Effector CD8-positive, alpha-beta T cell (primary cell): ENCODE measurements at places on chromosomes 4 and X.

GRCh38 chr4:175916626-175917351 lies 104.7 kb upstream of the GPM6A start:
- no peak for DNase-seq

DNA sequence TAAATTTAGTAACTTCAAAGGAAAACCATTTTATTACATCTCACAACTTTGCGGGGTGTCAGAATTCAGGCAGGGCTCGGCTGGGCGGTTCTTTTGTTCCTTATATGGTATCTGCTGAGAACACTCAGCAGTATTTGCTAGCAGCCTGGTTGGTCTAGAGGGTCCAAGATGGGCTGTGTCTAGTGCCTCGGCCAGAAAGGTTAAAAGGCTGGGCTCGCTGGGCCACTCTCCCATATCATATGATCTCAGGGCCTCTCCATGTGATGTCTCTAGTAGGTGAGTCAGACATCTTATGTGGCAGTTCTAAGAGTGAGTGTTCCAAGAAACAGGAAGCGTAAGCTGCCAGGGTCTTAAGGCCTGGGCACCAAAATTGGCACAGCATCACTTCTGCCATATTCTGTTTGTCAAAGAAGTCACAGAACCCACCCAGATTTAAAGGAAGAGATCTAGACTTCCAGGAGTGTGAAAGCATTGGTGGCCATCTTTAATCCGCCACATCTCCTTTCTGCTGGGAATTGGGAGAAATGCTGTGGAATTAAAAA lies 100.9 kb upstream of the ATP6AP2 start:
- DNase-seq: no peak

DNA sequence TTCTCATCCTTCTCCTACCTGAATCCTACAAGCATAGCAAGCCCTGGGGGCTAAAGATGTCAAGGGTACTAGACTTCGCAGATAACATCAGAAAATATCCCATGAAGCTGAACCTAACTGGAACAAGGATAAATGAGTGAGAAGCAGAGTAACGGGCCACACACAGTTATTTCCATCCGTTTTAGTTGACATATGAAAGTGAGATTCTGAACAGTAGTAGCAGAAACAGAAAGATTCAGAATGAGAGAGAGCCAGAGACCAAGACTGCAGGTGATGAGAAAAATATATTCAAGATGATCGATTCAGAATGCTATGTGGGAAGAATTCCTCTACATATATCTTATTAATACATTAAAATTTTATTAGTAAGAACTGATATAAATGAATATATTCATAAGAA lies 165.1 kb downstream of the TSPAN5 start:
- DNase-seq: no peak

DNA sequence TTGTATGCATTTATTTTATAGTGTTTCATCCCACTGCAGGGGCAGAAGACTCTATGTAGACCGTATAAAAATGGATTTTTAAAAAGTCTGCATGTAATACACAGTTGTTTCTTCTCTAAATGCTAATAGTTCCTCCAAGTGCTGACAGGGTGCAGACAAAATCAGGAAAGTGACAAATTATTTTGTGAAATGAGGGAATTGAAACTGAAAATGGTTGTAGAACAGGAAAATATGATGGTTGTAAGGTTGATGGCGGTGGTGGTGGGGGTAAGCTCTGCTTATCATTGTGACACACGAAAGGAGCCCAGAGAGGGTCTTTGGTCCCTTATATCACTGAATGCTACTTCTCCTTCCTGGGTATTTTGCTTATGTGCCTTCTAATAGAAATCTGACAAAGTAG lies 4.3 kb downstream of the IL15 start:
- no peak for DNase-seq

DNA sequence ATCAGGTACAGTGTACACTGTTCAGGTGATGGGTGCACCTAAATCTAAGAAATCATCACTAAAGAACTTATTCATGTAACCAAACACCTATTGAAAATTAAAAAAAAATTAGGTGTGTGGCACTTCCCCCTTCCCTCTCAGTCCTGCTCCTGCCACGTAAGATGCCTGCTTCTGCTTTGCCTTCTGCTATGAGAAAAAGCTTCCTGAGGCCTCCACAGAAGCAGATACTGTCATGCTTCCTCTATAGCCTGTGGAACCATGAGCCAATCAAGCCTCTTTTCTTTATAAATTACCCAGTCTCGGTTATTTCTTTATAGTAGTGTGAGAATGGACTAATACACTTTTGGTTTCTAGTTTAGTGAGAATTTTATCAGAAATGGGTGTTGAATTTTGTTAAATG lies 459.8 kb upstream of the DIPK2B start:
- DNase-seq: no peak

DNA sequence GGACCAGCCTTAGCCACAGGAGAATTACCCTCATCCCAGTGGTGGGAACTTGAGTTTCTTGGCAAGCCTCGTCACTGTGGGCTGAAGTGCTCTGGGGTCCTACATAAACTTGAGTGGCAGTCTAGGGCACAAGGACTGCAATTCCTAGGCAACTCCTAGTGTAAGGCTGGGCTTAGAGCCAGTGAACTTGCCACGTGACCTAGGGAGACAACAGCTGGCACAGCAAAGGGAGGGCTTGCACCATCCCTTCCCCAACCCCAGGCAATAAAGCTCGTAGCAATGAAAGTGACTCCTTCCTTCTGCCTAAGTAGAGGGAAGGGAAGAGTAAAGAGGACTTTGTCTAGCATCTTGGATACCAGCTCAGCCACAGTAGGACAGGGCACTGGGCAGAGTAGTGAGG lies 81.8 kb downstream of the TEX11 start:
- DNase-seq: no peak
